ENCODE measurements at places on chromosomes 5 and 9.

DNA sequence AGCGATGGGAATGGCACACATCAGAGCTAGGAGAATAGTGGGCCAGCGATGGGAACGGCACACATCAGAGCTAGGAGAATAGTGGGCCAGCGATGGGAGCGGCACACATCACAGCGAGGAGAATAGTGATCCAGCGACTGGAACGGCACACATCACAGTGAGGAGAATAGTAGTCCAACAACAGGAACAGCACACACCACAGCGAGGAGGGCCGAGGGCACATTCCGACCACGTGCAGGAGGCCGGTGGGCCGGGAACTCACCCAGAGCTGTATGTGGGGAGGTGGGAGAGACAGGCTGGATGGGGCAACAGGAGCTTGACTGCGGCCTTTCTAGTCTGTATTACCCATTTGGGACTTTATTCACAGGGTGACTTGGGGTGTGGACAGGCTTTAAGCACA, 271.1 kb upstream of the IRX4 start:
- H3K27ac ChIP-seq: no peak overlapping the region
- H3K4me3 ChIP-seq: no peak overlapping the region
- H3K4me1 ChIP-seq: no peaks in the 10 kb centered on the region
- H3K36me3 ChIP-seq: no peaks in the 10 kb centered on the region

DNA sequence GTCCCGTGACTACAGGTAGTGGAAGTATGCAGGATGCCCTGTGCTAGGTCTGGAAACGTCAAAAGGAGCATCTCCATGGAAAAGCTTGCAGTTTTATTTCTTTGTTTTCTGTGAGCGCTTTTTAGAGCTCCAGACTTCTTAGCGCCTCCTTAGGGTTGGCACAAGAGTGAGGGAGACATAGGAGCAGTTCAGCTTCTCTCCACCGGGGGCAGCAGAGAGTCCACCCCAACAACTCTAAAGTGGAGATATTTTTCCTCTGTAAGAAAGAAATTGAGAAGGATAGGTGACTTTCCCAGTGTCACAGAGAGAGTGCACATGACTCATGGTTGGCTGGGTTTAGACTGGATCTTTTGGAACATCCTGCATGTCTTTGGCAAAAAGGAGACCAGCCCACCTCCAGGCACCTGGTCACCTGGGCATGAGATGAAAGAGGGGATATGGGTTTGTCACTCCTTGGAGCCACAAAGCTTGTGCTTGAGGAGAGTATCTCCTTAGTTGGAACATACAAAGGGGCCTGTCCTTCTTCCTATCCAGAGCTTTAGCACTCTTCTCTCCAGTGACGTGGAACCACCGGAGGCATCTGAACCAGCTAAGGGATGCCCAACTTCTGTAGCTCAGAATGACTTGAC, 637.7 kb downstream of the SEMA5A start:
- no peaks in the 10 kb centered on the region for H3K27me3 ChIP-seq
- H3K36me3 ChIP-seq: no peaks in the 10 kb centered on the region
- DNase-seq: no peak
- H3K4me3 ChIP-seq: no peak overlapping the region
- H3K4me1 ChIP-seq: no peaks in the 10 kb centered on the region

GRCh38 chr5:135571066-135571609, 7.7 kb downstream of the CXCL14 start:
- no peaks in the 10 kb centered on the region for H3K4me1 ChIP-seq
- H3K27ac ChIP-seq: no peak overlapping the region
- peaks cover 15% of the 10 kb centered on the region for H3K27me3 ChIP-seq
- H3K36me3 ChIP-seq: no peaks in the 10 kb centered on the region
- no peak for DNase-seq

- no peak overlapping the region for H3K27ac ChIP-seq
- no peaks in the 10 kb centered on the region for H3K27me3 ChIP-seq
- H3K36me3 ChIP-seq: no peaks in the 10 kb centered on the region
Observed at GRCh38 chr9:91571036-91571435, 147.4 kb upstream of the NFIL3 start.

GRCh38 chr5:179331591-179332375, 13.5 kb downstream of the ADAMTS2 start:
- no peak overlapping the region for H3K4me3 ChIP-seq
- DNase-seq: no peak
- H3K27ac ChIP-seq: no peak overlapping the region
- H3K4me1 ChIP-seq: peaks cover 4% of the 10 kb centered on the region
- H3K36me3 ChIP-seq: no peaks in the 10 kb centered on the region
- no peaks in the 10 kb centered on the region for H3K27me3 ChIP-seq

DNA sequence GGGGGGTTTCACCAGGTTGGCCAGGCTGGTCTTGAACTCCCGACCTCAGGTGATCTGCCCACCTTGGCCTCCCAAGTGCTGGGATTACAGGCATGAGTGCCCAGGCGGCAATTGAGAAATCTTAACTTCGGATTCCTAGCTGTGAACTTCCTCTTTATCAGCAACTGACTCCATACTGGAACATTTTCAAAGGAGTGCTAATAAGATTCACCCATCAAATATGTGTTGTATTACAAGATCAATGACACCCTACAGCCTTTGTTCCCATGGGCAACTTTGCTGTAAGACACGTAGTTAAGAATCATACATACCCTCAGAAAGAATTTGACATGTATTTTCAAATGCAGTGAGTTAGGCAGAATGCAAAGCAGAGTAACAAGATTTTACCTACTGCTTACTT, 23.1 kb upstream of the ACOT12 start:
- H3K27ac ChIP-seq: no peak overlapping the region
- peaks cover 15% of the 10 kb centered on the region for H3K36me3 ChIP-seq
- no peaks in the 10 kb centered on the region for H3K27me3 ChIP-seq
- H3K4me1 ChIP-seq: no peaks in the 10 kb centered on the region

- no peaks in the 10 kb centered on the region for H3K27me3 ChIP-seq
- H3K4me3 ChIP-seq: no peak overlapping the region
- no peak overlapping the region for H3K27ac ChIP-seq
- peaks cover 38% of the 10 kb centered on the region for H3K4me1 ChIP-seq
Observed at GRCh38 chr5:60540856-60541805, 158.8 kb downstream of the DEPDC1B start.

GRCh38 chr5:157245886-157246285, 20.0 kb upstream of the CYFIP2 start:
- H3K27ac ChIP-seq: no peak overlapping the region
- DNase-seq: no peak
- H3K27me3 ChIP-seq: no peaks in the 10 kb centered on the region
- H3K36me3 ChIP-seq: no peaks in the 10 kb centered on the region
- H3K4me1 ChIP-seq: no peaks in the 10 kb centered on the region
- H3K4me3 ChIP-seq: no peak overlapping the region

GRCh38 chr5:180296771-180297170, 4.9 kb upstream of the MAPK9 start:
- H3K36me3 ChIP-seq: no peaks in the 10 kb centered on the region
- no peaks in the 10 kb centered on the region for H3K27me3 ChIP-seq
- H3K27ac ChIP-seq: no peak overlapping the region
- H3K4me1 ChIP-seq: peaks cover 4% of the 10 kb centered on the region
- DNase-seq: no peak
- H3K4me3 ChIP-seq: no peak overlapping the region

GRCh38 chr5:103624675-103625074, 62.1 kb upstream of the NUDT12 start:
- H3K27ac ChIP-seq: no peak overlapping the region
- DNase-seq: no peak
- H3K36me3 ChIP-seq: no peaks in the 10 kb centered on the region
- H3K27me3 ChIP-seq: no peaks in the 10 kb centered on the region
- H3K4me3 ChIP-seq: no peak overlapping the region
- no peaks in the 10 kb centered on the region for H3K4me1 ChIP-seq

- no peaks in the 10 kb centered on the region for H3K27me3 ChIP-seq
- peaks cover 31% of the 10 kb centered on the region for H3K4me1 ChIP-seq
- H3K36me3 ChIP-seq: peaks cover 3% of the 10 kb centered on the region
- H3K4me3 ChIP-seq: no peak overlapping the region
Observed at GRCh38 chr5:175713930-175714329, 56.1 kb downstream of the HRH2 start.

GRCh38 chr9:134043531-134043988, 18.3 kb downstream of the BRD3OS start:
- H3K4me3 ChIP-seq: no peak overlapping the region
- H3K27me3 ChIP-seq: no peaks in the 10 kb centered on the region
- H3K36me3 ChIP-seq: peaks cover 92% of the 10 kb centered on the region

- H3K36me3 ChIP-seq: no peaks in the 10 kb centered on the region
- no peak overlapping the region for H3K27ac ChIP-seq
- peaks cover 19% of the 10 kb centered on the region for H3K4me1 ChIP-seq
- H3K27me3 ChIP-seq: peaks cover 63% of the 10 kb centered on the region
- no peak overlapping the region for H3K4me3 ChIP-seq
Observed at GRCh38 chr5:135024956-135025729, 8.9 kb downstream of the PITX1 start.

DNA sequence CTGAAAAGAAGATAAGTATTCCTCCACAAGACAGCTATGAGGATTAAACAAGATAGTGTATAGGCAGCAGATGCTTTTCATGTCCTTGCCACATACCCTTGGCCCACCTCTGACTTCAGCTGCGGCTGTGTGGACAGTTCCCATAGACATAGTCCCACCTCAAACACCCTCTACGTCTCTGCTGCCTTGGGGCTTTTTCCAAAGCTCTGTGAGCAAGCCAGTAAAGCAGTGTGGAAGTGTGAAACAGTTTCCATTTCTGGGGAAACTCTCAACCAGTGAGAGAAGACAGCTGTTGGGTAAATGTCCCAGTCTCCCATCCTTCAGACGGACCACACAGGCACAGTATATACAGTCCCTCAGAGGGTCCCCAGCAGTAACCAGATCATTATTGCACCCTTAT, 125.5 kb downstream of the CDK5RAP2 start:
- H3K4me3 ChIP-seq: no peak overlapping the region
- H3K27me3 ChIP-seq: no peaks in the 10 kb centered on the region
- no peaks in the 10 kb centered on the region for H3K36me3 ChIP-seq

DNA sequence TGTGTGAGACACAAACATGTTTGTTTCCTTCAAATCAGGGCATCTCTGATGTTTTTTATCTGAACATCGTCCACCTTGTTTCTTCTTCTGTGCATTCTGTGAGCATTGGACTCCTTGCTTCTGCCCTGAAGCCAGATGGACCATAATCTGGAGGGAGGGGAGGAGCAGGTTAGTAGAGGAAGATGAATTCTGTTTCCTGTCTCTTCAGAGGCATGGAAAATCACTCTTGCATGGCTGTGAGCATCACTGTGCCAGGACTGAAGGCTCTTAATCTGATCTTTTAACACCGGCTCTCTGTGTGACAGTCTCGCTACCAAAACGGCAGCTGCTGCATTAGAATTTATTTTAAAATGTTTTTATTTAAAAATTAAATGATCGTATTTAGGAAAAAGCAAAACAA, 43.3 kb downstream of the TLE4 start:
- H3K27ac ChIP-seq: no peak overlapping the region
- no peak overlapping the region for H3K4me3 ChIP-seq
- H3K27me3 ChIP-seq: no peaks in the 10 kb centered on the region
- DNase-seq: no peak
- H3K4me1 ChIP-seq: peaks cover 43% of the 10 kb centered on the region

DNA sequence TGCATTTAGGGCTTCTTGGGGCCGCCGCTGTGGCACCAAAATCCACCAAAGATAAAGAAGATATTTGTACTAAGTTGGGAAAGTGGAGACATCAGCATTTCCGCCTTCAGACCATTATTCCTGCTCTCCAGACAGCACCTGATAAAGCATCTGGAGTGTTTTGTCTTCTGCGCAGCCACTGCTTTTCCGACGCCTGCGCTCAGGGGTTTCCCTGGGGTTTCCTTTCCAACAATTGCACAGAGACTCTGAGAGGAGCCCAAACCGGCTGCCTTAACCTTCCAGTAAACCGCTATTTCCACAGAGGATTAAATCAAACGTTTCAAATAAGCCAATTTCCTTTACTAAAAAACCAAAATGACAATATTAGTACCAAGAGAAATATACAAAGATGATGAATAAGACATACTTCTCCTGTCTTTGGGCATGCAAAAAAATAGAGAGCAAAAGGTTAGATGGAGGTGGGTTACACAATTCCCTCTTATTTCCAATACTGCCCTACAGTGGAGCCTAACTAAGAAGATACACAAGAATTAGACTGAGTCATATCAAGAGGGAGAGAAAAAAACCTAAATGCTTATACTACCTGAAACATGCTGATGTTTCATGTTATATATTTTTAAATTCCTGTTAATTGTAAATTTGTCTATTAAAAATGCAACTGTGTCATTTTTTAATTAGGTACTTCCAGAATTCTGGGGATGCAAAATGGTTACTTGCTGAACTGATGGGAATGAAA, 98.4 kb downstream of the MAPKAP1 start:
- H3K36me3 ChIP-seq: no peaks in the 10 kb centered on the region
- peaks cover 5% of the 10 kb centered on the region for H3K4me1 ChIP-seq
- no peak overlapping the region for H3K4me3 ChIP-seq
- DNase-seq: no peak
- no peak overlapping the region for H3K27ac ChIP-seq
- H3K27me3 ChIP-seq: no peaks in the 10 kb centered on the region

DNA sequence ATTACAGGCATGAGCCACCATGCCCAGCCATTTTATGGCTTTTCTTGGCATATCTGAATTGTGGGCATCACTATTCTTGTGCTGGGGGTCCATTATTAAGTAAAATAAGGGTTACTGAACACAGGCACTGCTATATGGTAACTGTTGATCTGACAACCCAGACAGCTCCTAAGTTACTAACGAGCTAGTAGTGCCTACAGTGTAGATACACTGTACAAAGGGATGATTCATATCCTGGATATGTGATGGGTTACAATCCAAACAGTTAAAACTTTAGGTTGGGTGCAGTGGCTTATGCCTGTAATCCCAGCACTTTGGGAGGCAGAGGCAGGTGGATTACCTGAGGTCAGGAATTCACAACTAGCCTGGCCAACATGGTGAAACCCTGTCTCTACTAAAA, 4.3 kb downstream of the CD14 start:
- H3K4me1 ChIP-seq: peaks cover 21% of the 10 kb centered on the region
- H3K27me3 ChIP-seq: no peaks in the 10 kb centered on the region
- no peak overlapping the region for H3K27ac ChIP-seq
- no peak for DNase-seq
- no peaks in the 10 kb centered on the region for H3K36me3 ChIP-seq

GRCh38 chr5:37569466-37569865, 190.3 kb downstream of the WDR70 start:
- H3K4me3 ChIP-seq: no peak overlapping the region
- DNase-seq: no peak
- H3K4me1 ChIP-seq: no peaks in the 10 kb centered on the region
- H3K27ac ChIP-seq: no peak overlapping the region
- no peaks in the 10 kb centered on the region for H3K27me3 ChIP-seq

Data from heart right ventricle (tissue), 16 donors.